ENCODE measurements at places on chromosomes 13 and 19.

DNA sequence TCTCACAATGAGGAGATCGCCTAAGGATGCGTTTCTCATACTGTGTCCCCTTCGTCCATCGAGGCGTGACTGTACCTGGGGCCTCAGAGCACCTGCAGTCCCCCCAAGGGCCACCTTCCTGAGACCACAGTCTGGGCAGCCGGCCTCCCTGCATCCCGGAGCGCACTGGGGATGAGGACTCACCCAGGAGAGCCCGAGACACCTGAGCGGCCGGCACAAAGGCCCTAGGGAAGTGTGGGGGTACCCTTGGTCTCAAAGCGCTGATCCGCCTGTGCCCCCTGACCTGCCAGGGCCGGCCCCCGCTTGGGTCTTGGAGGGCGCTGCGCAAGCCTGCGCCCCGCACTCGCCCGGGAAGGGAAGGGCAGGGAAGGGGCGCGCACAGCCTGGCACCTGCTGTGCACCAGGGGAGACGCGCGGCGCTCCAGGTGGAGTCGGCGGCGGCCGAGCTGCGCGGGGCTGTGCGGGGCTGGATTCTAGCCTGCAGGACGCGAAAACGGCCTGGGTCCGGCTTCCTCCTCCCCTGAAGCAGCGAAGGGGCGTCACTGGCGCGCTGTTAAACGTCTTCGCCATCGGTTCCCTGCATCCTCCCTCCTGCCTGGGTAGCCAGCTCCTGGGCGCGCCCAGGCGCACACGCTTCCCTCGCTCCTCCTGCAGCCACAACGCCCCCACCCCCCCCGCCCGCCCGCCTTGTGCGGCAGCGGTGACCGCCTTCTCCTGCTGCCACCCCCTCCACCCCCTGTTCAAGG, 13.6 kb upstream of the USP29 start:
- DNase-seq: no peak

- DNase-seq: no peak
These were observed 14.4 kb downstream of the CDC16 start for GRCh38 chr13:114249077-114249476.

DNA sequence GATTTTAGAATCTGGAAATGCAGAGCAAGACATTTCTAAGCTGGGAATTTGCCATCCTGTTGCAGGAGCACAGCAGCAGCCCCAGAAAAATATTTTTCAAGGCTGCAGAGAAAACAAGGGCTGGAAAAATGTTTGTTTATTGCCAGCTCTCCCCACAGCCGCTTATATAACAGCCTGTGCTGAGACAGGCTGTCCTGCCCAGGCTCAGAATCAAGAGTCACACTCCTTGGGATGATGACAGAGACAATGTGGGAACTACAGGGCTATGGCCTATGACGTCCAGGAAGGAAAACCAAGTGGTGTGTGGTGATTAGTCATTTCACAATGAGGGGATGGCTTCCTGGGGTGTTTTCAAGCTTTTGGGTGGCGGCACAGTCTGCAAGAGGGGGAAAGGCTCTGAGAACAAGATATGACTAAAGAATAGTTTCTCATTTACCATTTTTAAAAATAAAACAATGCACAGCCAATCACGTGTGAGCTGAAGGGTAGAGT, 136.3 kb upstream of the SERP2 start:
- DNase-seq: no peak

DNA sequence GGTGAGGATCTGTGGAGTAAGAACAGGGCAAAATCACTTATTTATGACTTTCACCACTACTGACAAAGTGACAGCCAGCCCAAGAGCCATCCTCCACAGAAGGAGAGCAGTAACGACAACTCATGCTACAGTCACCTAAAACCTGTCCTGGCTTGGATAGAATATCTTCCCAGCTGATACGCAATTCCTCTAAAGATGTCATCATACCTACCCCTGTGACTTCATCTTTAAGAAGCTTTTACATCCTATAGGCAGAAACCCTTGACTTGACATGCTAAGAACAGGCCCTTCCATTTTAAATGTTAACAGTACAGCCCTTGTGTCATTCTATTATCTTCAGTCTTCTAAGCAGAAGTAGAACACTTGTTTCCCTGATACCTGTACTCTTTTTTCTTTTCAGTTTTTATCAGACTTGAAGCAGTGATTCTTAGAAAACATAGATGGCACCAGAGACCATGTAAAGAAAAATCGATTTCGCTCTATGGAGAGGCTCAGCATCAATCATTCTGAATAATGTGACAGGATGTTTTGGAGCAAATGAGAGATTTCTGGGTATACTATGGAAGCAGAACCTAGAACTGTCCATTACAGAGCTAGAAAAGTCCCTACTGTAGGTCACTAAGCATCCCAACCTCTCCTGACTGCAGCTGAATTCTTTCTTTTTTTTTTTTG, 20.1 kb downstream of the STOML3 start:
- DNase-seq: no peak

DNA sequence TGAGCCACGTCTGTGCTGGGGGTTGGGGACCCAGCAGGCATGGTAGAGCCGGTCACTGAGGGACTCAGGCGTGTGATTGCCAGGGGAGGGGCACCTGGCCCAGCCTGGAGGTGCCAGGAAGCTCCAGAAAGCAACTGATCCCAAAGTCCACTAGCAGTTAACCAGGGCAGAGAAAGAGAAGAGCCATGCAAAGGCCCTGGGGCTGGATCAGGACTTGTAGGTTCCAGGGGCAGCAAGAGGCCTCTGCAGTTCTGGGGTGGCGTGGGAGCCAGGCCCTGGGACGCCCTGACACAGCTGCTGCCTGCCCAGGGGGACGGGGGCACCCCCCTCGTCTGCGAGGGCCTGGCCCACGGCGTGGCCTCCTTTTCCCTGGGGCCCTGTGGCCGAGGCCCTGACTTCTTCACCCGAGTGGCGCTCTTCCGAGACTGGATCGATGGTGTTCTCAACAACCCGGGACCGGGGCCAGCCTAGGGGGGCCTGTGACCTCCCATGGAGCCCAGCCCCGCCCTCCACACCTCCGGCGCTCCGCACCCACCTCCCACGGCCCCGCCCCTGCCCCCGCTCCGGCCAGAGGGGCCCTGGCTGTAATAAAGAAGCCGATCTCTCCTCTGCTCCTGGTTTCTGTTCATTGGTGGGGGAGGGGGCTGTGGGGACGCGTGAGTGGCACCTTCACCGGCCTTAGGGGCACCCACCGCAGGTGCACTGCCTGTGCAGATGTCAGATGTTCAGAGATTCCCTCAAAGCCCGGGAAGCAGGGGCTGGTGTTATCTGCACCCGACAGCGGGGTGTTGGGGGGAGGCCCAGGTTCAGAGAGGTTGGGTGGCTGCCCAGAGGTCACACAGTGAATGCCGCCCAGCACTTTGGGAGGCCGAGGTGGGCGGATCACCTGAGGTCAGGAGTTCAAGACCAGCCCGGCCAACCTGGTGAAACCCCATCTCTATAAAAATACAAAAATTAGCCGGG, 4.1 kb downstream of the AZU1 start:
- DNase-seq: peak; percentile 61

- DNase-seq: no peak
These were observed 15.1 kb upstream of the GAS6 start for GRCh38 chr13:113879017-113879416.

- DNase-seq: no peak
These were observed 142.4 kb upstream of the SPACA7 start for GRCh38 chr13:112233716-112234115.

GRCh38 chr13:49690133-49690994, 922 bp downstream of the EBPL start:
- no peak for DNase-seq
